ENCODE measurements at places on chromosomes 6 and 20.

- no peak for DNase-seq
Measured at GRCh38 chr6:147149826-147150225, 54.4 kb upstream of the STXBP5 start.

DNA sequence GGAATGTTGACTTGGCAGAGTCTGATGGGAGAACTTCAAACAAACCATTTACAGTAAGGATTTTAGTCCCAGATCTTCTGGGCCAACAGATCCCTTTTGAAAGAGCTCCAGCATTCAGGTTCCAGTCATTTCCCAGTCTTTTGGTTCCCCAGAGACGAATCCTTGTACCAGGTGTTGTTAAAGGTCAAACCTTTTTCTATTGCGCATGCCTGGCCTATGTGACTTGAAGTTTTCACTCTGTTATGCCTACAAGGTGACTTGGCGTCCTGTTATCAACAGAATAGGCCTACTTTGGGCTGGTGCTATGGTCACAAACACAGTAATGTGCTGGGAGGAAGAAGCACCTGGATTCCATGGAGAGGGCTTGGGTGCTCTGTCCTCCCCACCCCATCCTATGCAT lies 52.3 kb downstream of the PXDC1 start:
- DNase-seq, result no peak

GRCh38 chr20:10376270-10377075 lies 57.5 kb downstream of the MKKS start:
- DNase-seq, result no peak

DNA sequence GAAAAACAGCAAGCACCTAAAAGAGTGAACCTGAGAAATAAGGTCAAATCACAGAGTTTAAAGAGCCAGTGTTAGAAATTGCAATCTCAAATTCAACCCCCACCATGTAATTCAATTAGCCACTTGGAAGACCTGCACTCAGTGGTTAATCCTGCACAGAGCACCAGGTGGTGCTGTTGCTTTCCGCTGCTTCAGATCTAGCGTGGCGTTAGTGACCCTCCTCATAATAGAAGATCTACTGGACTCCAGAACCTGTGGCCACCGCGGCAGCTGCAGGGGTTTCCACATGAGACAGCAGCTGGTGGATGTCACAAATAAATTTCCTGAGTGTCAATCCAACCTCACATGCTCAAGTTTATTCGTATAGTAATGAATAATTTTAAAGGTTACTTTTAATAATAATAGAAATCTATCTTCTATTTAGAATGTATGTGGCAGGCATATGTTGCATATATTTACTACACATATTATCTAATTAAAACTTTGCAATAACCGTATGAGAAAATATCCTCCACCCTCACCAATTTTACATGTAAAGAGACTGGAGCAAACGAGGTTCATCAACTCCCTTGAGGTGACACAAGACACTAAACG lies 84.4 kb downstream of the SYNE1 start:
- no peak for DNase-seq
